ENCODE measurements at places on chromosomes 7 and 10.

- no peak for DNase-seq
Observed at GRCh38 chr10:93131986-93132385, 58.3 kb downstream of the CYP26A1 start.

GRCh38 chr7:3065724-3066143 lies 22.1 kb upstream of the CARD11 start:
- DNase-seq: no peak

- no peak for DNase-seq
Observed at GRCh38 chr7:157793973-157794745, 457.4 kb downstream of the DNAJB6 start.

- DNase-seq: no peak
Observed at GRCh38 chr7:142799437-142799835, 28.7 kb downstream of the PRSS2 start.

DNA sequence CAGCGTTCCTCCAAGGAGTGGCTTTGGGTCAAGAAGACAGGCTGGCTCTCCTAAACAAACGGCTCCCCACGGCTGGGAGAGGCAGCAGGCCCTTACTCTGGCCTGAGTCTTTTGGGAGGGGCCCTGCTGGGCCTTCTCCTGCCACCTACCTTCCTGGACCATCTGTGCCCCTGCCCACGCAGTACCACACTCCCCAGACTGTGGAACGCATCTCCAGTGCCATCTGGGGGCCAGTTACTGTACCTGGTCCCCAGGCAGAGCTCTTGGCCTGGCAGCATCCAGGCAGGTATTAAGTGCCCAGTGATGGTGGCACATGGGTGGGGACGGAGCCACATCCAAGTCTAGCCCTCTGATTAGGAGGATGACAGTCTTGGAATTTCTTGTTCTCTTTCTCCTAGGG lies 14.4 kb downstream of the ALKBH4 start:
- DNase-seq: no peak

DNA sequence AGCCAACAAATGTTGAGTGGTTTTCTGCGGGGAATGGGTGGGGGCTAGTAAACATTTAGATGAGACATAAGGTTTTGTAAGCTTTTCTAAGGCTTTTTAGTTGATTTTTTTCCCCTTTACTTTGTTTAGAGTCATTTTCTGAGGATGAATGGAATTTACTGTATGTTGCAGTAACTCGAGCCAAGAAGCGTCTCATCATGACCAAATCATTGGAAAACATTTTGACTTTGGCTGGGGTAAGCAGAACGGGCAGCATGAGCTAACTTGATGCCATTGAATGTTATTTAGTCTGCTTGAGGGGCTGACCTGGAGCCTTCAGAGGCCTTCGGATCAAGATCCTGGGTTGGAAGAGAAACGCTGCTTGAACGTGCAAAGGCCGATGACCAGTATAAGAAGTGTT lies 37.3 kb downstream of the FBH1 start:
- no peak for DNase-seq

GRCh38 chr7:106450716-106451115 lies 165.9 kb upstream of the NAMPT start:
- no peak for DNase-seq

DNA sequence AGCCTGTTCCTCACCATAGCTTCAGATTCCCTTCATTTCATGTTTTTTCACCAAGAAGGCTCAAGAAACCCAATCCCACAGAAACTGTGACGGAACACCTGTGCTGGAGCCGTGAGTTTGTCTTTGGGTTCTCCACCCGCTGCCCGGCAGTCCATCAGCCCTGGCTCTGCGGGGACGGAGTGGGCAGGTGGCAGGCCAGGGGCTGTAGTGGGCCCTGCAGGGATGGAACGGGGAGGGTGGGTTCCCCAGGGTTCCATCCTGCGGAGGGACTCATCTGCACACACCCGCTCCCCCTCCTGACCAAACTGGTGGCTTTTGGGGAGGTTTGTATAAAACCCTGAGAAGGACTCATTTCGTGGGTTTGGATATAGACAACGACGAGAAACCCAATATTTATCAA lies 15.0 kb downstream of the CYP17A1 start:
- no peak for DNase-seq

- no peak for DNase-seq
Observed at GRCh38 chr10:58479045-58479444, 33.6 kb upstream of the BICC1 start.

- no peak for DNase-seq
Observed at GRCh38 chr10:80596391-80597257, 58.9 kb downstream of the SH2D4B start.

DNA sequence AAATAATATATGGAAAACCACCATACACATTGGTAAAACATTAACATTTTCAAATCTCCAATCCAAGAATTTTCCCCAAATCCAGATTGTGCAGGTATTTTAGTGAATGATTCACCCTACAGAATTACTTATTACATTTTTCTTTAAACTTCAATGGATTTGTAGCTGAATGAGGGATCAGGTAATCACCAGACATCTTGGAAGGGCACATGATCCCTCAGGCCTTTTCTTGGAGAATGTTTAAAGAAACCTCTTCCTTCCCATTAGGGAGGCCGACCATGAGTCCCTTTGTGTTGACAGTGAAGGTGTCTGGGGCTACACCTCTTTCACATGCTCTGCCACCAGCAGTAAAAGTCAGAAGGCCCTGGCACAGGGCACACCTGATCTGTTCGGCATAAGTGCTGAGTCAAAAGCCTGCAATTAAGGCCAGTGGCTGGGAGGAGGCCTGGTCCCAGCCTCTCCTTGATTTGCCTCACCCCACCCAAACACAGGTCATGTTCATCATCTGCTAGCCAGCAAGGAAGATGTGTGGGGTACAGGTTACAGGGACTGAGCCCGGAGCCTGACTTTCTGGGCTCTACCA lies 207.7 kb downstream of the SNX10 start:
- DNase-seq: no peak

- DNase-seq: no peak
Observed at GRCh38 chr10:69494626-69495558, 43.6 kb downstream of the TSPAN15 start.

- DNase-seq: no peak
Observed at GRCh38 chr10:70403483-70404035, 386 bp upstream of the EIF4EBP2 start.

DNA sequence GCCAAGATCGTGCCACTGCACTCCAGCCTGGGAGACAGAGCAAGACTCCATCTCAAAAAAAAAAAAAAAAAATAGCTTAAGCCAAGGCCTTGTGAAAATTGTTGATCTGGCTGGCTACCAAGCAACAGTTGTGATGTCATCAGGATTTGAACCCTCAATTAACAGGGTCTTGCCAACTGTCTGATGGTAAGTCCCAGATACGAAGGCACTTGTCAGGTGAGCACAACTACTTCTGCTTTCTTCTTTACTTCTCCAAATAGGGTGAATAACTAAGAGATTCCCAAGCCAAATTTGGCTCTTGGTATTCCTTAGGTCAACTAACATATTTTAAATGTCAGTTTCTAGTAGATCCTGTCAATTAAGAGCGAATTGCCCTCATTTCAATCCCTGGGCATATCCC lies 47.4 kb downstream of the ANKRD61 start:
- DNase-seq: no peak
